ENCODE measurements at places on chromosomes 2 and 18.
A peak's percentile ranks its signal among the peaks of the same experiment; 100 is the strongest.

GRCh38 chr2:30252723-30253701 is 21.7 kb downstream of the LBH start:
- DNase-seq = peak; percentile 25

DNA sequence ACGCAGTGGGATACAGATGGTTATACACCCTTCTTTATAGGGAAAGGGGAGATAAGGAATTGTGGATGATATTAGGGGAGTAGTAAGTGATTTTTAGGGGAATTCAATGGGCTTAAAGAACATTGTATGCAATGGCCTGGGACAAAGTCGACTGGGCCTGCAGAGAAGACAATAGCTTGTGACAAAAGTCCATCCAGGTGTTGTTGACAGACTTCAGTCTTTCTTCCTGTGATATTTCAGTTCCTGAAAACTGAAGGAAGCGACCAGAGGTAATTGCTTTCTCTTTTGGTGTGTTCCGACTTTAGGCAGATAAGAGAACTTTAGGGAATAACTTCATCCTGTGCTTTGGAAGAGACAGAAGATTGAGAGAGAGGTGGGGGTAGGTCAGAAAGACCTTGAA is 83.1 kb upstream of the NEUROD1 start:
- no peak for DNase-seq

DNA sequence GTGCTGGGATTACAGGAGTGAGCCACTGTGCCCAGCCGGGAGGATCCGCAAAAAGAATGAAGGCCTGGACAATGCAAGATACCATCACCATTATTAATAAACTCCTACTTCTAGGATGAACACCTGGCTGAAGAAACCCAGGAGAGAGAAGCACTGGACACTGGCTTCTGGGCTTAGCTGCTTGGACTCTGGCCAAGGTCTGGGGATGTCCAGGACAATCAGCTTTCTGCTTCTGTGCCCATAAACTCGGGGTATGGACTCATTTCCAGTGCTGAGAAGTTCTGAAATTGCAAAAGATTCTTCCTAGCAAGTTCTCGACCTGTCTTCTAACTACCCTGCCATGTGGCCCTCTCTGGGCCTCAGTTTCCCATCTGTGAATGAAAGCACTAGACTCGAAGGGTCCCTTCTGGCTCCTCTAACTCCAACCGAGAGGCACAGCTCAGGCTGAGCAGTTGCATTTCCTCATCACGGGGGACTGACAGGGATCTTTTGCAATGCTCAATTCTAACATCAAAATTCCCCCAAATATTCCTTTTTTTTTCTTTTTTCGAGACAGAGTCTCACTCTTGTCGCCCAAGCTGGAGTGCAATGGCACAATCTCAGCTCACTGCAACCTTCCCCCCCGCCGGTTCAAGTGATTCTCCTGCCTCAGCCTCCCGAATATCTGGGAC is 2.4 kb upstream of the SH2D6 start:
- DNase-seq = no peak

DNA sequence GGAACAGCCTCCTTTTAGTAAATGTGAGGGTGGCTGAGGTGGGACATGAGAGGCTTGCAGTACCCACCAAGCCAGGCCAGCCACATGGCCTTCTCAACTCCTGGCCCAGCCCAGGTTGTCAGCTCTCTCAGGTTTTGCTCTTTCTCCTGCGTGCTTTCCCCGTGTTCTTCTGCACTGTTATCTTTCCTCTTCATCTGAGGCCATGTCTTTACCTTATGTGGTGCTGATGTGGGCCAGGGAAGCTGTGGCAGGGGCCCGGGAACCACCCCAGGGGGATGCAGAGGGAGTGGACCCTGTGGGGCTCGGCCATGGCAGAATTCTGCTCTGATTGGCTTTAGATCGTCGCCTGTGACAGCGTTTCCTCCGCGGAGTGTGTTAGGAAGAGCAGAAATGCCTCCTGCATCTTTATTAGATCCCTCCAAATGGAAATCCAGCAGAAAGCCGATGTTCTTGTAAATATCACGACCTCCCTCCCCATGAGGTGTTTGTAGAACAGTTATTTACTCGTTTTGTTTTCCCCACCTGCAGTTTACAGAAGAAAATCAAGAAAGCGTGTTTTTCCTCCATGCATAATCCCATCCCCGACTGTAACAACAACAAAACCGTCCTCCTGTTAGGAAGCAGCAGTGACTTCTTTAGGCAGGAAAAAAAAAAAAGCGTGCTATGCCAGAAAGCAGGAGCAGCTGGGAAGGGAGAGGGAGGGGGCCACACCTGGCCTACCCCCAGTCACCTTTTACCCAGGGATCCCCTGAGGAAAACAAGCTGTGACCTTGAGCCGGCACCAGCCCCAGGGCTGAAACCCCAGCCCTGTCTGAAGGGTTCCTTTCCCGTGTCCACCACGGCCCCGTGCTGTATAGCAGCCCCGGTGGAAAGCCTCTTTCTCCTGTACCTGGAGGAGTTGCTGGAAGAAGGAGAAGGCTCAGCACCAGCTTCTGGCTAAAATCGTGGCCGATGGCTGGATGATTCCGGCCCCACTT is 54.8 kb downstream of the HPCAL1 start:
- no peak for DNase-seq

DNA sequence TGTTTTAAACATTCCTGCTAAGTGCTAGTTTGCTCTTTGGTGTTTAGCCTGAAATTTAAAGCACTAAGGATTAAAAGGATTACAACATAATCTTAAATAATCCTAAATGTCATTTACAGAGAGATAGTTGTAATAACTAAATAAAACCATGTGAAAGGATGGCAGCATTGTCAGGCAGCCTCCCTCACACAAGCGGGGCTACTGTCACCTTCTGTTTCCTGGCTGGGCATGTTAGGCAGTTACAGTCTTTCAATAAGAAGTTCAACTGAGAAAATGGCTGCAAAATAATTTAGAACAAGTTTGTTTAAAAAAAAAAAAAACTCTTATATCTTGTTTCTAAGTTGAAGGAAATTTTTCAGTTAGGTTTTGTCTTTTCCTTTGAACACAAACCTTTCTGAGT is 124.9 kb downstream of the ARHGAP15 start:
- no peak for DNase-seq

DNA sequence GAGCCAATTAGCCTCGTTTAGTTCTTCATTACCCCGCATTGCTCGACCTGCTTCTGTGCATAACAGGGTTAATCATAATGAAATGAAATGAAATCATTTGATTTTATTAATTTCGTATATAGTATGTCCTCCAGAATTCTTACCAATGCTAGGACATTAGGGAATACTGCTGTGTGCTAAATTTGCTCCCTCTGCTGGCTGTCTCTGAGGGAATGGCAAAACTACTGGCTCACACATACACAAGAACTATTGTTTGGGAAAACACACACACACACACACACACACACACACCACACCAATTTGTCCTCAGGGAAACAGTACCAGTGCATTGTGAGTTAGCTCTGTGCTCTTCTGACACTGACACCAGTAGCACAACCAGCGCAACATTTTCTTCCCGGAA is 273.3 kb upstream of the TCF4 start:
- DNase-seq = no peak

DNA sequence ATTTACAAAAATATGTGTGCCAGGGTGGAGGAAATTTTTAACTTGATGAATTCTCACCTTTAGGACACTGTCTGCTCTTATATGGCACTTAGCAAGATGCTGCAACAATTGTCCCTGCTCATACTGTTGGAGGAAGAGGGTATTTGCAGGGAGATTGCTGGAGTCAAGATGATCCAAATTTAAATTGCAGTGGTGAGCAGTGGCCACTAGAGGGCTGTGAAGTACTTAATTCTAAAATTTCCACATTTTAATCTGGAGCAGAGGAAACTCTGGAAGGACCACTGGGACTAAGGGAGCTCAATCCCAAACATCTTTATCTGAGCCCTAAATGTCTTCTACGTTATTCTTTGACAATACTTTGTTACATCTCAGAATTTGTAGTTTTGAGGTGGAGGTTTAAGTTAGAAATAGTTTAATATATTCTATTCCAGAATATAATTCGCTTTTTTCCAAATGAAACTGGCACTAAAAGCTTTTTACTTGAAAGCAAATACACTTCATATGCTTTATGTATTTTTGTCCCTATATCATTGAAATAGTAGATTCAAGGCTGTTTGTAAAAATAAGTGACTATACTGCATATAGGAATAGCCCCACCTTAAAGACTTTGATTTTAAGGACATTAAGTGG is 33.0 kb upstream of the PTH2R start:
- no peak for DNase-seq

DNA sequence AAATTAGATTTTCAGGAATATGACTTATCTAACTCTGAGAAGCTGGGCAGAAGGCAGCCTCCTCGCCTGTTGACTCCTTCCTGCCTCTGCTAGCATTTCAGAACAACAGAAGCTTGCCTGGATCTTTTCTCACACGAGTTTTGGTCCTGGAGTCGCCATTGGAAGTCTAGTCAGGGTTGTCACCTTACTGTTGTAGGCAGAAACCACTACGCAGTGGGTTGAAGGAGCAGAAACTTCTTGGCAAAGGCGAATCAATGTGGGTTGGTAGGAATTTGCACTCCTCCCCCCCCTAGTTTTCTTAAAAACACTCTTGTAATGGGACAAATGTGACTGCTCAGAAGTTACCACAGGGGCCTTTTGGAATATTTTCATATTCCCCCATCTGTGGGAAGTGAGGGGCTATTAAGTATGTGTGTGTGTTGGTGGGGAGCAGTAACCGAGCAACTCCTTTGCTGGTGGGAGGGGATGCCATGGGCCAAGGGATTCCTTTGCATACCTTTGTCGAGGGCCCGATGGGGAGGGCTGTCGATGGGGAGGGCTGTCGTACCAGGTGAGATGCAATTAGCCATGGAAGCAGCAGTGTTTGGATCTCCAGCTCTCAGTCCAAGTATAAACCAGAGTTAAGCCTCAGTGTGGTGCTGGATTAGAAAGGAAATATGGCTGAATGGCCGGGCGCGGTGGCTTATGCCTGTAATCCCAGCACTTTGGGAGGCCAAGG is 117.4 kb downstream of the FMNL2 start:
- no peak for DNase-seq

DNA sequence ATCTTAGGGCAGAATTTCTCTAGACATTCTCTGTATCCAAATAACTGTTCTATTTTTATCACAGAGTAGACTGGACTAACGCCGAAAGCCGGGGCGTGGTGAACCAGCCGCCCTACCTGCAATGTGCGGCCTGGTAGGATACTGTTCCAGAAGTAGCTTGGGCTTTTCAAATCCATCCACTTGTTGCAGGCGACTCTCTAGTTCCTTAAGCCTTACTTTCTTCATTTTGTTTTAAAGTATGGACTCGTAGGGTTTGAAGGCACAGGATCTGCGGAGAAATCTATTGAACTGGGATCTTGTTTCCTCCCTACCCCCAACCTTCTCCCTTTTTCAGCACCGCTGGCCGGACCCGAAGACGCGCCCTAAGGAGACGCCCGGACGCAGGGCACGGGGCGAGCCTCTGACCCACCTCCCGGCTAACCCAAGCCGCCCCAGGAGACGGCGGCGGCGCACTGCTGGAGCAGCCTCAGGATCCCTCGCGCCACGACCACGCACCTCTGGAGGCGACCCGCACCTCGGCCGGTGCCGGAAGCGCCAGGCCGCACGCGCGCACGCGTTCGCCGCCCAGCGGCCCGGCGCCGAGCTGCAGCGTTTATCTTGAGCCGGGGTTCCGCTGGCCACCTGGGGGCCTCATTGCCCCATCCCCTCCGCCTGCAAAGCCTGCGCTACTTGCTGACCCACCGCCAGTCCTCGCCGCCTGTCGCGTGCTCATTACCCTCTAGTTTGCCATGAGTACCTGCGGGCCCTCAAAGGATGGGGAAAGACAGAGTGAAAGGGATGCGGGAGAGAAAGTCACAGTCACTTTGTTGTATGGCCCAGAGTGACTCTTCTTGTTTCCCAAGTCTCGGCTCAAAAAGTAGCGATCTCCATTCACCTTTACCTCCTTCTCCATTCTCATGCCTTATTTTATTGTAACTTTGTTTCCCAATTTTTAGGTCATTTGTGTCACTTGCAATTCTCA is at the start of gene METTL5:
Gene METTL5 (minus strand): TSS at position 533 of the 961 bp plus-strand sequence. CDS start 308 bp downstream, at position 225.
- peak; percentile 15 for DNase-seq
